ENCODE measurements at places on chromosomes 5 and 9.

DNA sequence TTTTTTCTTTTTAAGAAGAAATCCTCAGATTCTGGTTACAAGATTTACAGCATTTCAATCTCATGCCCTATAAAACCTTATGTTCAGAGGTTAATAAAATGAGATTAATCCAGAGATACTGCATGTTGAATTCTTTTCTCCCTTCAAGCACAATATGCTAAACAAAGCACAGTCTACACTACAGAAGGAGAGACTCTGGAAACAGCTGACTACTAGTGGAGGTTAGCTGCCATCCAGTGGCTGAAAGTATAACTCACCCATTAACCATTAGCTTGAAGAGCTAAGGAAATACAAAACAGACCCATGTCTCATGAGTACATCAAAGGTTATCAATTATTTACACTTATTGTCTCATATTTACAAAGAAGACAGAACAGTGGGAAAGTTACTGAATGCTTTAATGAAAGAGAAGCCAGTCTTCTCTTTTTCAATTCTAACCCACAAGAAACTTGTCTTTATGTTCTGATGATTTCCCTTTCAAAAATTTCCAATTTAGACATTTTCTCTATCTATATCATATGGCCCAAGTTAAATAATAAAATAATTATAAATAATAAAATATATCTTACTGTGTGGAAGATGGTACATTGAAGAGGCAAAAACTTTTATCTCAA, 12.7 kb upstream of the DNAH5 start:
- peak; percentile 53 for DNase-seq

GRCh38 chr9:94921092-94921471, 194.6 kb downstream of the AOPEP start:
- no peak for DNase-seq

GRCh38 chr9:93520523-93520922, 55.9 kb upstream of the PHF2 start:
- no peak for DNase-seq

GRCh38 chr5:119708076-119708790, 78.9 kb downstream of the FAM170A start:
- no peak for DNase-seq

- no peak for DNase-seq
Observed at GRCh38 chr9:38112049-38112448, 43.0 kb upstream of the SHB start.

DNA sequence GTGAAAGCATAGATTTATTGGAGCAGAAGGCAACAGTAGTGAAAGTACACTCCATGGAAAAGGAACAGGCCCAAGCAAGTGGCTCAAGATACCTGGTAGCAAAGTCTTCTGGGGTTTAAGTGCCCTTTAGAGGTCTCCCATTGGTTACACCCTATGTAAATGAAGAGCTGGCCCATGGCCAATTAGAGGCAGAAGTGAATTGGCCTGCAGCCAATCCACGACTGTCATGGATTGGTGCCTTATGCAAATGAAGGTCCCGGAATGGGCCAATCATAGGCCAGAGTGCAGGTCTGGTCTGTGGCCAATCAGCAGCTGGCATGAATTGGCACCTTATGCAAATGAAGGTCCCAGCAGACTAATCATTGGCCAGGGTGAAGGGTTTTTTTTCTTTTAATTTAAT, 64.2 kb upstream of the PCSK5 start:
- DNase-seq, result no peak

GRCh38 chr9:85685081-85685480, 56.7 kb downstream of the AGTPBP1 start:
- no peak for DNase-seq

DNA sequence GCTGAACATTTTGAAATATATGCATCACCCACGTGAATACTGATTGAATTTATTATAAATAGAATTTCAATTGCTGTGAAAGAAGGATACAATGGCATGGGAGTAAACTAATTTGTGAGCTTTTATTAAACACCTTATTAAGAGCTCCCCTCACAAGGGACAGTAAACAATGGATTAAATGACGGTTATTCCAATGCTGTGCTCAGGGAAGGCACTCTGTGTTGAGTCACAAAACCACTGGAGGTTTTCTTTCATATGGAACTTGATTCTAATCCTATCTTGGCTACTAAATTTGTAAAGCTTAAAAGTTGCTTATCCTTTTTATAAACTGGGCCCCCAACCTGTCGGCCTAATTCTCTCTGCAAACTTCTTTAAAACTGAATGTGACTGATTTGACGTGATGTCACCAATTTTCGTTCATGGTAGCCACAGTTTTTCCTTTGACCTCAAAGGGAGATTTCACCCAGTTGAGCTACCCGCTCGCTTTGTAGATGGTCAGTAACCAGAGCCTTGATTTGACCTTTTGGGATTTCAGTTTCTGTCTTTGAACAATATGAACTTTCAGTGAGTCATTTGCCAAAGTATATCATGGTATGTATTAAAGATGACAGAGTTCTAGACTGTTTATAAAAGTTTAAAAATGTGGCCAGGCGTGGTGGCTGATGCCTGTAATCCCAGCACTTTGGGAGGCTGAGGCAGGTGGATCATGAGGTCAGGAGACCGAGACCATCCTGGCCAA, 61.3 kb upstream of the PIK3R1 start:
- DNase-seq, result no peak

DNA sequence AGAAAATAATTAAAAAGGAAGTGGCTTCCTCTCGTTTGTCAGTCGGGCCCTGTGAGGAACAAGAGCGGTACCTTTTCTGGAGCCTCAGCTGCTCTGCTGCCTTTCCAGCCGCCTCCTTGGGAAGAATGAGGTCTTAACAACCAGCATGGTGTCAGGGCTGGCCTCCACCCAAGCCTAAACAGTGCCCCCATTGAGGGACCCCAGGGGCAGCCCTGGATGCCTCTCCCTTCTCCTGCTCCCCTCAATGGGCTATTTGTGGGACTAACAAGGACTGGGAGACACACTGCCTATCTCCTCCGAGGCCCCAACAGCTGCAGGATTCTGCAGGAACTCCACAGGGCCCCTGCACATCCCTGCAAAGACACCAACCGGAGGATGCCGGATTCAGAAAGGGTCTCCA, 155.4 kb upstream of the MAP3K1 start:
- DNase-seq, result no peak

GRCh38 chr9:35691334-35691650, 1.6 kb upstream of the TPM2 start:
- no peak for DNase-seq

DNA sequence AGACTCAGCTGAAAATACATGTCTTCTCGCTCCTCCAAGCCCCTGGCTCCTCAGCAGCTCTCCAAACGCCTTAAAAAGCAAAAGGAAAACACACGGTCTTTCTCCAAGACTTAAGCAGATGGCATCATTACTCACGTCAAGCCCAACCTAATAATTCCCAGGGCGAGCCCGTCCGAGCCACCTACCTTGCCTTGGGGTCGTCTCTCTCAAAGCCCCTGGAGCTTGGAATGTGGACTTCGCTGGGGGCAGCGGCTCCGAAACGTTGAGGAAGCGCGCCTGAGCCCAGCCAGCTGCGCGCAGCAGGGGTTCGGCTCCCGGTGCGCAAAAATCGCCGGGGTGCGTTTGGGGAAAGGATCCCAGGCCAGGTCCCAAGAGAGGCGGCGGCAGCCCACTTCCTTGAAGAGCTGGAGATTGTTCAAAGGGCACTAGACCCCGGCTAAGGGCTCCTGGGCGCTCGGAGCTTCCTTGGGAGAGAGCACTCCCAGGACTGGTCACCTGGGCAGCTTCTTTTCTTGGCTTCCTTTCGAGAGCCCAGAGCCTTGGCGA, 395 bp downstream of the DRD1 start:
- DNase-seq, result no peak

GRCh38 chr9:97039514-97039860, 545 bp upstream of the CTSV start:
- no peak for DNase-seq

- no peak for DNase-seq
Observed at GRCh38 chr9:124795881-124796431, 19.0 kb downstream of the OLFML2A start.

DNA sequence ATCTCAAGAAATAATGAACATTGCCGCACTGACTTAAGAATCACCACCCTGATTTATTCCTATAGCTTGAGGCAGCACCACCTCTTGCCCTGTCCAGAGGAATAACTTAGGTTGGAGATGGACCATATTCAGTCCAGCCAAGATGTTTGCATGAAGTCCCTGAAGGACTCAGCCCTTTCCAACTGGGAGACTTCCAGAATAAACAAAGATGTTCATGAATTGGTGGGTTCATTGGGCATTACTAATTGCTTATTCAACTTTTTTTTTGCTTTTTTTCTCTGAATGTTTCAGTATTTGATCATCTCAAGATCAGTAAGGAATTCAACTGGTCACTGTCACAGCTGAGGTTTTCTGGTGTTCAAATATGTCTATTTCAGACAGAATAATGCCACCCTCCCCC, 470.6 kb downstream of the CCDC171 start:
- no peak for DNase-seq

DNA sequence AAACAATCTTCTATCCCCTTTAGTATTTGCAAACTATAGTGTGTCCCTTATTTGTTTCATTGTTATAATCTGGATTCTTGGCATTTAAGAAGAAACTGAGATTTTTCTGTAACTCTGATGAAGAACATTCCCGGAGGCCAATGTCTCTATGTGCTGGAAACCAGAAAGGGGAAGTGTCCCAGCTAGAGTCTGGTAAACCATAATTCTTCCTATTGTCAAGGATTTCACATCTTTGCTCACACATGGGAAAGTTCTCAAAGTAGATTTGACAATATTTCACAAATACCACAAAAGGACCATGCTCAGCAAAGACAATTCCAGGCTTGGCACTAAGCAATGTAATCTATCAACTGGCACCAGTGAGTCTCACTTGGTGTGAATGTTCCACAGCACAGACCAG, 146.8 kb downstream of the MUSK start:
- no peak for DNase-seq

GRCh38 chr5:88438006-88438405, 169.4 kb upstream of the TMEM161B start:
- DNase-seq, result no peak

DNA sequence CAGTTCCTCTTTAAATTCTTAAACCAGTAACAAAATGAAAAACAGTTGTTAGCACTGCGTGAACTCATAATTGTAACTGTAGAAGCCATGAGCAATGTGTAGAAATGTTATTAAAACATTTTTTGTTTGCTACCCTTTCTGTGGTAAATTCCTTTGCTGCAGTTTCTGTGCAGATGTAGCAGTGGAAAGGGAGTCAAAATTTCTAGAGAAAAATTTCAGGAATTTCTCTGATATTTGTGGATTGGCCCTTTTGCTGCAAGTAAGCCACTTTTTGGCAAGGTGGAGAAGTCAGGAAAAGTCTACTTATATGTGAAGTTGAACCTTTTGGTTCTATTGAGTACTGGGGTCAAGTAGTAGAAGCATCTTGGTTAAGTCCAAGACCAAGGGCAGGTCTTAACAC, 10.1 kb downstream of the FBXL7 start:
- no peak for DNase-seq

DNA sequence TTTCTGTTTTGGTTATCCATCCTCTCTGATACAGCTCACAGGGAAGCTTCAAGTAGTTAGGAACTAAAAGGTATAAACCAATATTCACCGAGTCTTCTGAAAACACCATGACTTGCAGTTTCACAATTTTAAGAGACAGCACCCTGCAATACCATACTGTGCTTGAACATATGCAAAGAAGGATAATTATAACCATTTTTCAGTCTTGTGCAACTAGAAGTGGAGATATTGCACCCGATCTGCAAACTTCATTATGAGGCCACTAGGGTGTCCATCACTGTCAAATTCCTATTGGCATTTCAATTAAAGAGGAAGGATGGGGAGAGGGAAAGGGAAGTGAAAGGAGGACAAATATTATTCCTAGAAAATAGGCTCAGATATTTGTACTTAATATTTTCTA, 32.4 kb upstream of the CEP120 start:
- DNase-seq, result no peak

DNA sequence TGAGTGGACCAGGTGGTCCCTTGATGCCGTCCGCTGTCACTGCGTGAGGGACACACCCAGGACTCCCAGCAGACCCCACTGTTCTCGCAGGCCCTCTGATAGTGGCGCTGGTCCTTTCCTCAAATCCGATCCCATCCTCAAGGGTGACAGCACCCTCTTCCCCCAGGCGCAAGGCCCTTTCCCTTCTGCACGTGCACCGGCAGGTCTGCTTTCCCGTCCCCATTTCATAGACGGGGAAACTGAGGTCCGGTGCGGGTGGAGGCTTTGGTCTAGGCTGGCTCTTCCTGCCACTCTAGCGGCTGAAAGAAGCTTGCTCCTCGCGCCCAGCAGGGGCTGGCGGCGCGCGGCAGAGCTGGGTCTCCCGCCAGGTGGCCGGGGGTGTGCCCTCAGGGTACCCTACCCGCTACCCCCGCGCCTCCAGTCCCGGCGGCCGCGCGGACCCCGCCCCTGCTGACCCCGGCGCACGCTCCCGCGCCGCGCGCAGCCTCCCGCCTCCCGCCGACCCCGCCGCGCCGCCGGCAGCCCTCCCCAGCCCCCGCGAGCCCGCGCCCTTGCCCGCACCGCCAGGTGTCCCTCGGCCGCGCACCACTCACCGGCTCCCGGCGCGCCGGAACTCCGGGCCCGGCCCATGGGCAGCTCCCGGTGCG, 453 bp downstream of the RASGEF1C start:
- DNase-seq, result no peak

DNA sequence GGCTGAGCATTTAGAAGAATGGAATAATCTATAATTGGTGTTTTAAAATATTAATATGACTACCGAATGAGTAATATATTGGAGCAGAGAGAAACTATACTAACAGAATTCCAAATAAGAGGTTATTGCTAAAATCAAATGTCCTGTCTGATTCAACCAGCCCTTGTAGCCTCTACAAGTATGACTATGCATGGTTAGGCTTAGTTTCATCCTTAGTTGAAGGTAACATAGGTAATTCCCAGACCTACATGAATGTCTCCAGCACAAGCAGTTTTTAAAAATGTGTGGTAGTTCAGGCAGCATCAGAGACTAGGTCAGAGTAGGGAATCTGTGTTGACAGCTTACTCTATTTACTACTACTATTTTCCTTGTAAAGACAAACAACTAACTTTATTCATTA, 51.7 kb upstream of the SLC27A6 start:
- no peak for DNase-seq

GRCh38 chr5:59449905-59450644, 443.5 kb downstream of the PDE4D start:
- DNase-seq, result no peak

Data from NCI-H1092 (cell line).